NCI-H774 (cell line): ENCODE measurements at places on chromosomes 2 and 18.

- DNase-seq = no peak
Measured at GRCh38 chr2:123912171-123912570, 112.9 kb upstream of the CNTNAP5 start.

DNA sequence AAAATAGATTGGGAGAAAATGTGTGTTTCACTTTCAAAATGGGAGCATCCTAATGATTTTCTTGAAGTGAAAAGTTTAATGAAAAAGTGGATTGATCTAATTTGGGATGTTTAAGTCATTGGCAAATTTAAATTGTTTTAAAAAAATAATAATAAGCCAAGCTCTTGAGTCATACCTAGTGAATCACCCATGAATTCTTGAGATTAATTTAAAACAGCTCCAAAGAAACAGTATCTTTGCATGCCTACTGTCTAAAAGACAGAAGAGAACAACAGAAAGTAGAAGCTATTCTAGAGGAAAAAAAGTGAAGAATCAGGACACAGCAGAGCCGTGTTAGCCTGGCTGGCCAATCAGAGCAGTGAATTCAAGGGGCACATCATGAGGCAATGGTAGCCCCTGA lies 7.7 kb downstream of the ACVR1C start:
- DNase-seq = no peak

- no peak for DNase-seq
Measured at GRCh38 chr2:178895171-178895570, 87.9 kb upstream of the TTN start.

DNA sequence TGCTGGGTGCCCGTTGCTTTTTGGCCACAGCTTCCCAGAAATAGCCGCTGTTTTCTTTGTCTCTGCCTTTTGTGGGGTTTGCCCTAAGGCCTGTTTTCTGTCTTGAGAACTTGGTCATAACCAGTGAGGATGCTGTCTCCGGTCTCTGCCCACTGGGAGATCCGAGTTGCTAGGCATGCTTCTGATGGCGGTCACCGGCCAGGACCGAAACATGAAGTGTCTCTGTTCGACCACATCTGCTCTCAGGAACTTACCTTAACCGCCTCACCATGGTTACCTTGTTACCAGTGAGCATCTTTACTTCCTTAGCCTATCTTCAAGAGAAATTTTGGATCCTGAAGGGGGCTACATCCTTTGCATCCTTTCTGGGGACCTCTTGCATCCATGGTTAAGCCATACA lies 91.9 kb downstream of the RTP5 start:
- no peak for DNase-seq

GRCh38 chr18:11993264-11993916 lies 12.1 kb downstream of the IMPA2 start:
- no peak for DNase-seq

DNA sequence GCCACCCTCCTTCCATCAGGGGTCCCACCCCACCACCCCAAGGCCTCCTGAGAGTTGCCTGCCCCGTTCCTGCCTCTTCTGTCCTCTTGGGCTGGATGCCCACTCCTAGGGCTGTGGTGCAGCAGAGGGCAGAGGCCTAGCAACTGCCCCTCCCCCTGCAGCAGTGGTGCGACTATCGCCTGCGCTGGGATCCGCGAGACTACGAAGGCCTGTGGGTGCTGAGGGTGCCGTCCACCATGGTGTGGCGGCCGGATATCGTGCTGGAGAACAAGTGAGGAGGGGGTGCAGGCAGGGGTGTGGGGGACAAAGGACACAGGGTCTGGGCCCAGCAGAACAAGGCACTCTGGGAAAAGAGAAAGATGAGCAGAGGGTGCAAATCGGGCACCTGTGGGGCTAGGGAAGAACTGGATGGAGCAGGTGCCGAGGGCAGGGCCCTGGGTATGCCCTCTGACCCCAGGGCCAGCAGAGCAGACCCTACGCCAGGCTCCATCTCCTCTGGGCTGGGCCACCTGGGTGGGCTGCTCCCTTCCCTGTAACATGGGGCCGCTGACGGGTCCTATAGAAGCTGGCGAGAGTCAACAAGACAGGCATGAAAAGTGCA lies 1.0 kb downstream of the CHRNG start:
- no peak for DNase-seq
